NCI-H774 (cell line): ENCODE measurements at places on chromosomes 3 and 15.

DNA sequence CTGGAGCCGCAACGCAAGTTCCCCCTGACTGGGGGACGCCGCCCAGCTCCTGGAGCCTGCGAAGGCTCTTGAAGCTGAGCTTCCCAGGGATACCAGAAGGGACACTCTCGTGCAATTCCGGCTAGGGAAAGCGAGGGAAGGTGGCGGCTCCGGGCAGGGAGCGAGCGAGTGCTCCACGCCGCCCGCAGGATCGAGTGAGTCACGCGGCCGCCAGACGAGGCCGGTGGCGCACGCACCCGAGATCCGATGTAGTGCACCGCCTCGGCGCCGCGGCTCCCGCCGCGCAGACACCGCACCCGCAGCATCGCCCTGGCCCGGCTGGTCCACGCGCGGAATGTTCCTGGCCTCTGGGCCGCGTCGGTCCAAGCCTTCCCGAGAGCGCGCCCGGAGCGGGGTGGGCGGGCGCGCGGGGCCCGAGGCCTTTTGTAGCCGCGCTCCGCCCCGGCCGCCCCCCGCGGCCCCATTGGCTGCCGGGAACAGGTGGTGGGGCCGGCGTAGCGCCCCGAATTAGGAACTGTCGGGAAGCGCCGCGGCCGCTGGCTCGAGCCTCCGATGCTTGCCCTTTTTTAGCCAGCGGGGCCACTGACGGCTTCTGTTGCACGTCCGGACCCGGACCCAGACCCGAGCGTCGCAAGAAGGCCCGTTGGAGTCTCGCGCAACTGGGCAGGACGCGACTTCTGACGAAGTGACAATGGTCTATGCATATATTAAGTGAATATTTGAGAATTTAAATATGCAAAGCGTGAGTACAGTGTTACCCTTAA, at the start of gene GATM:
Gene GATM, minus strand, starts transcription at position 396 of the 764 bp plus-strand sequence. Its CDS starts 91 bp downstream, at position 305.
- no peak for DNase-seq

DNA sequence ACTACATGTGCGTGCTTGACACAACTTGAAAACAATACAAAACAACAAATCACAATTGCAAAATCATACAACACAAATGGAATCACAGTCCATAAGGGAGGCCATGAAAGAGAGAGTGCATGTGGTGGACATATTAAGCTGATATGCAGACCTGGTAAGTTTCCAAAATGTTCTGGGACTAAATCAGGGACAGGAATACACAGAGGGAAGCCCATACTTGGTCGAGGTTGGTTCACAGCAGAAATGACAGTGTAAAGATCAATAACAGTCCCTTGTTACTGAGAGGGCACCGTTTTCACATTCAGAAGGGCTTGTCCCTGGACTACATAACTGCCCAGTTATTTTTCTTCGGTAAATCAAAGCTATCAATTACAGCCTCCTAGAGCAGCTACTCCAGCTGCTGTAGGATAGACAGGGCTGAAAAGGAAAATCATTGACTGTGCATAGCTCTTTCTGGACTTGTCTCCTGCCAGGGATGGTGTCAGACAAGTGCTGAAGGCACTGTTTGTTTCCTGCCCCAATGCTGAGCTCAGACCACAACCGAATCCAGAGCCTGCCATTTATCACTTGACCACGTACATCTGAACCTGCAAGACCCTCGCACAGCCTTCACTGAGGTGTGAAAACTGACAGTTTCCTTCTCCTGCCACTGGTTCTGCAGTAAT, 79.5 kb upstream of the KCNMB2 start:
- no peak for DNase-seq

GRCh38 chr3:114242947-114243346, 5.6 kb upstream of the ZNF80 start:
- no peak for DNase-seq

DNA sequence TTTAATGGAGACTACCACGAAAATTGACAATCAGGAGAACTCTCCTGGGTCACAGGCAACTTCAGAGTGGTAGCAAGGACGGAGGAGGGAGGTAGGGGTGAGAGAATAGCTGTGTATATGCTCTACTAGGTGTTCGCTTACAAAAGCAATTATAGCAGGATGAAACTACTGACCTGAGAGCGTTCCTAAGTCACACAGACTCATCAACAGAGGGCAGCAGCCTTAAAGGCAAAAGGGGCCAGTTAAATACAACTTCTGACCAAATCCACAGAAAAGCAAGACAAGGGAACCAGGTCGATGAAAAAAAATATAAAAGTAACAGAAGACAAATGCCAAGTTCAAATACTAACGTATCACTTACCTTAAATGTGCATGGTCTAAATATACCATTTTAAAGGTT, 894.6 kb downstream of the PLOD2 start:
- no peak for DNase-seq

- no peak for DNase-seq
Observed at GRCh38 chr3:158773845-158774830, 27.7 kb upstream of the MFSD1 start.

DNA sequence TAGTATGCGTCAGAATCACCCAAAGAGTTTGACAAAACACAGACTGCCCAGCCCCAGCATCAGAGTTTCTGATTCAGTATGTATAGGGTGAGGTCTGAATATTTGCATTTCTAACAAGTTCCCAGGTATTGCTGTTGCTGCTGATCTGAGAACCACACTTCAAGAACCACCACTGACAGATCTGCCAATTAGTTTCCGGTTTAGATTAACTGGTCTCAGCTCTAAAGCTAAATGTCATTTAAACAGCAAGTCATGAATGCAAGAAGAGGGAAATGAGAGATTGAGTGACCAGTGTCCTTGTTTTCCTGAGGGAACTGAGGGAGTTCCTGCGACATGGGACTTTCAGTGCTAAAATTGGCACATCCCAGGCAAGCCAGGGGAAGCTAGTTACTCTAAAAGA, 305.0 kb downstream of the ZNF385D start:
- DNase-seq: no peak

DNA sequence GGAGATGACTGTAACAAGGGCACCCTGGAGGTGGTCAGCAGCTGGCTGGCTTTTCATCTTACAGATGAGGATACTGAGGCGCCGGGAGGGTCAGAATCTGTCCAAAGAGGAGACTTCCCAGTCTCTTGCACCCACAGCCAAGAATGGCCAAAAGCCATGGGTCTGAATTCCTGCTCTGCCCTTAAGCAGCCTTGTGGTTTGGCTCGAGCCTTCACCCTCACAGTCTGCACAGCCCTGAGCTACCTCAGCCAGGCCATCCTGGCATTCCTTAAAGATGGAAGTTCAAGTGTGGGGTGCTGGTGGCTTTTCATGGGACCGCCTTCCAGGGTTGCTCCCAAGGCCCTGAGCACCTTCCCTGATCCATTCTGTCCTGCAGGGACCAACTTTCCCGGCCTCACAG, 59.2 kb downstream of the CACNA2D2 start:
- DNase-seq: no peak

DNA sequence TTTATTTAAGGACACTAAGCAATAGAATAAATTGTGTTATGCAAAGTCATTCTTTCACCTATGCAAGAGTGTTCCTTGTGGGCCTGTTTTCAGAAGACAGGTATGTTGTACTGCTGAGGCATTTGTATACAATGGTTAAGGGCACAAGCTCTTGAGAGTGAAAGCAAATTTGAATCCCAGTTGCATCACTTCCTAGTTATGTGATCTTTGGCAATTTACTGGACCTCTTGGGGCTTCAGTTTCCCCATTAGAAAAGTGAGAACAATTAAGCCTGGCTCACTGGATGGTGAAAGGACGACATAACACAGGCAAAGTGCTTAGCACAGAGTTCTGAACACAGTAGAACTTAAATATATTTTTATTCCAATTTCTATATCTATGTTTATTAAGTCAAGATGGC, 117.4 kb downstream of the EFHB start:
- no peak for DNase-seq

- DNase-seq: no peak
Observed at GRCh38 chr3:70028361-70028760, 28.8 kb downstream of the SAMMSON start.
